ENCODE measurements at places on chromosomes 5 and 9.

DNA sequence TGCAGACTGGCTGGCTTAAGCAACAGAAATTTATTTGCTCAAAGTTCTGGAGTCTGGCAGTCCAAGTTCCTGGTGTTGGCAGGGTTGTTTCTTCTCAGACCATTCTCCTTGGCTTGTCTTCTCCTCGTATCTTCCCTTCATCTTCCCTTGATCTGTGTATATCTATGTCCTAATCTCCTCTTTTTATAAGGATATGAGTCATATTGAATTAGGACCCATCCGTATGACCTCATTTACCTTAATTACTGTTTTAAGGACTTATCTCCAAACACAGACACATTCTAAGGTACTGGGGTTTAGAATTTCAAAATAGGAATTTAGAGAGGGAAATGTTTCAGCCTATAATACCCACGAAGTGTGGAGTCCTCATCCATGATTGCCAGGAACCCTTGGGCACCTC, 13.1 kb upstream of the LPAR1 start:
- DNase-seq = no peak

DNA sequence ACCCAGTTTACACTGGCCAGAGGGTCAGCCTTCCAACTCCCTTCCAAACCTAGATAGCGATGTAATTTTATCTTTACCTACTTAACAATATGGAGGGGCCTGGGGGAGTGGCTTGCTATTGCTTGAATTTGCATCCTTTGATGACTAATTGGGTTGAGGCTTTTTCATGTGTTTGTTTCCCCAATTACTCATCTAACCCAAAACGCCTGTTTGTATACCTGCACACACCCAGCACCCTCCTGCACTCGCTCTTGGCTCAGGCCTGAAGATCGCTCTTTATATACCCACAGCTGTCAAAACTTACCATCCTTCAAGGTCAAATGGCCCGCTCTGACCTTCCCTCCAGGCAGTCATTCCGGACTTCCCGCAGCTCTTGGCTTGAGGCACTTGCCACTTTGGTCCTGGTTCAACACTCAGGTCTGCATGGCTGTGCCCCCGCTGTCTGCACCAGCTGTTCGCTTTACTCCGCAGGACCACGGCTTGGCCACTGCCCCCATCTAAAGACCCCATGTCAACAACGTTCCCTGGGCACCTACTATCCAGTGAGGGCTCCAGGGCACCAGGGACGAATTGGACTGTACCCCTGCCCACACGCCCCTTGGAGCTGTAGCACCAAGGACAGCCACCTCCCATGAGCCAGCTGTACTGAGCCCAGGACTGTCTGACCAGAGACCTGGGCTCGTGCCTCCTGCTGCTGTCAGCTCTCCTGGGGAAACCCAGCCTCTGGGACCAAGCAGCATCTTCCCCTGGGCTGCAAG, 76.1 kb upstream of the ADAMTS2 start:
- no peak for DNase-seq

DNA sequence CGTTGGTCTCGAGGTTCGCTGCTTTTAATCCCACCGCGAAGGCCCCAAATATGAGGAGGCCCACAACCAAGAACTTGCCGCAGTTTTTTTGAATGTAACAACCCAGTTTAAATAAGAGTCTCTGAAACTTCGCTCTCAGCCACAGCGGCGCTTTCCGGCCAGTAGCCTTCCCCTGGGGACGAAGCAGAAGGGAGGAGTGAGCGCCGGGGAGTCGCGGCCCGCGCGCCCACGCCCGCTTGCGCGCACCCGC, 10.4 kb downstream of the PTCH1 start:
- DNase-seq = no peak

- no peak for DNase-seq
Observed at GRCh38 chr9:8653111-8653510, 853.5 kb upstream of the DMAC1 start.

DNA sequence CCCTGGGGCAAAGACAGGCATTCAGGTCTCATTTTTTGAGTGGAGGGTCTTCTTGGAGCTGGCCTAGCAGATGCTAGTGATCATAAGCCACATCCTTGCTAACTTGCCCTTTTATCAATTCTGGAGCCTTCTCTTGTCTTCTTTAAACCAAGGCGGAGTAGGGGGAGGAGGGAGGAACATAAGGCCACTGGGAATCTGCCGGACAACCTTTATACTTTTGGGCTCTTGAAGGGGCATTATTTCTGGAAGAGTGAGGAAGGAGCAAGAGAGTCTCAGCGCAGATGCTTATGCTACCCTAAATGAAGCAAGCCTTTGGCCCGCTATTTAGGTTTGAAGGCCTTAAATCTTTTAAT, 2.0 kb downstream of the TMEFF1 start:
- no peak for DNase-seq

DNA sequence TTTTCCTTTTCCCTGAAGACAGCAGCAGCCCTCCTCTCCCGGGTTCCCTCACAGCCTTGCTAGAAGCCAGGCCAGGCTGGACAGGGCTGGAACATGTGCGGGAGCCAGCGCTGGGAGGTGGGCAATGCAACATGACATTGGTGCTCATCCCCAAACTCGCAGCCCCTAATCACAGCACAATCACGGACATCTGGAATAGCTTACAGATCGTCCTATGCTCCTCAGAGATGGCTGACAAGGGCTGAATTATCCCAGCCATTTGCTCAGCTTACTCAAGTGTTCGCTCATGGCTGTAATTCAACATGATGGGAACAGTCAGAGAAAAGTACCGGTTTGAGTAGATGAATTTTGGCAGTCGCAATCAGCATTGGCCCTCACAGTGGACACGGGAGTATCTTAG, 49.8 kb downstream of the FSTL4 start:
- no peak for DNase-seq

DNA sequence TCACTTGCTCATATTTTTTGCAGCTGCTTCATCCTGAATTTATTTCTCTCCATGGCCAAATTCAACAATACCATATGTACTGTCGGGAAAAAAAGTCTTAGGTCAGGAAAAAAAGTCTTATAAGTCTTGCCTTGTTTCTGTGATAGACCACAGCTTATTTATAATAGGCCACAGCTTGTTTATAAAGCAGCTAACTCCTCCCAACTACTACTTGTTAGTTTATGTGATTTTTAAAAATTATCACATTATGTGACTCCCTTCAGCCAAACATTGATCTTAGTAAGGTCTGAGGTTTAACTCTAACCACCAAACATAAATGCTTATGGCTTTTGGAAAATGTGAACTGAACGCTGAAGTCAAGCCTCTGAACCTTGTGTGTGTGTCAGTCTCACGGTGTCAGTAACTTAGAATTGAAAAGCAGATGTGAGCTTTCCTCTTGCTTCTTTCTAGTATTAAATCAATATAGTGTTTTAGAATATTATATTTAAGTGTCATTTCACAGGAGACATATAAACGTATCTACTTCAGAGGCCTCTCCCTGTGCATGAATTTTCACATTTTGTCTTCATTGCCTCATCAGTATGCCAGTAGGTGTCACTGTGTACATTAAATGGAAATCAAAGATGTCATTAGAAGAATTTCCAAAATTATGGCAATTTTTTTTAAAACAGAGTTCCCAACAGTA, 51.3 kb downstream of the SNX24 start:
- no peak for DNase-seq

GRCh38 chr5:2908086-2908485, 156.6 kb upstream of the IRX2 start:
- no peak for DNase-seq

DNA sequence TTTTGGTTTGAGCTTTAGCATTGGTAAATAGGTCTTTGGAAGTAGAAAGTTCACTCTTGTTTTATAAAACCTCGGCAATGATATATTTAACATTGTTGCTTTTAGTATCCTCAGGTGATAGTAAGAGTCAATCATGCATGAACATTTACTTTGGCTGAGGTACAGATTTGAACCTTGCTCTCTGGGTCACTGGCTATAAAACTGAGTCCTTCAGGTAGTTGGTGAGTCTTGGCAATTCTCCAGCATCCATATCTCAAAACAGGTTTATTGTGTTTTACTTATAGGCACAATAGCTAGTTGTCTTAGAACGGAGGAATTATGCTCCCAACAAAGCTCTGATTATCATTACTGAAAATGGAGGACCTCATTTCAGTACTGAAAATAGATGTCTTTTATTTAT, 75.1 kb downstream of the MAT2B start:
- DNase-seq = no peak

DNA sequence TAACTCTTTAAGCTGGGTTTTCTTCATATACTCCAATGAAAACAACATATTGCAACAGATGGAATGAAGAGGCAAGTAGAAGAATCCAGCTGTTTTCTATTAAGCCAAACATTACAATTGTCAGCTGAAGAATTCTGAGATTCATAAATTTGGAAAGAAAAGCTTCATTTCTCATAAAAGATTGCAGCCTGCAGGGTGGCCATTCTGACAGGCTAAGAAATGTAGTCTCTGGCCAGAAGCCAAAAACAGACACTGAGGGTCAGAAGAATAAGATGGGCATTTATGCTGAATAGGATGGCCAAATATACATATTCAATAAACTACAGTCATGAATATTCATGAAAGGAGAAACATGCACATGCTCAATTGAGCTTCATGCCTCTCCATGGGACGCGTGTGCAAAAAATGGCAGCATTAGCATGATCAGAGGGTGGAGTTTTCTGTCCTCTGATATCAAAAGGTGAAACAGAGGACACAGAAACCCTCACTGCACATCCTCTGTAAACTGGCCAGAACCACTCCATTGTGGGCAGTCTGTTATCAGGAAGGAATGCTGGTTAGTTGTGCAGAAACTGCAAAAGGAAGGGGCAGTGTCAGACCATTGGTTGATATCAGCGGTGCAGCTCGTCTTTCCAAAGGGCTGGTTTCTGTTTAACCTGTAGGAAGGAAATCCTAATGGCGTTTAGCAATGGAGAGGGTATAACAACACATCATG, 50.2 kb downstream of the FXN start:
- no peak for DNase-seq

DNA sequence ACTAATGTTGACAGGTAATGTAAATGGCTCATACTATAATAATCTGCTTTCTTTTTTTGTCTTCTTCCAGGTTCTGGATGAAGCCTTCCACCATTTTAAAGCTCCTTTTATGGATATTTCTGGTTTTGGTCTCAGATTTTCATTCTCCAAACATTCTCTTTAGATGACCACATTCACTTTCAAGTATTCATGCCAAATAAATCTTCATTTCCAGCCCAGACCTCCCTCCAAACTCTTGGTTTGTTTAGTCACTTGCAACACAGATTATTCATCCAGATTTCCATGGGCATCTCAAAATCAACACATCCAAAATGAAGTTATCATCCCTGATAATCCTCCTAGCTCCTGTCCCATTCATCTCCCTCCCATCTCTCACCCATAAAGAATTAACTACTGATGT, 40.3 kb upstream of the SVEP1 start:
- DNase-seq = no peak

- no peak for DNase-seq
Observed at GRCh38 chr5:160198146-160198545, 31.2 kb upstream of the FABP6 start.

DNA sequence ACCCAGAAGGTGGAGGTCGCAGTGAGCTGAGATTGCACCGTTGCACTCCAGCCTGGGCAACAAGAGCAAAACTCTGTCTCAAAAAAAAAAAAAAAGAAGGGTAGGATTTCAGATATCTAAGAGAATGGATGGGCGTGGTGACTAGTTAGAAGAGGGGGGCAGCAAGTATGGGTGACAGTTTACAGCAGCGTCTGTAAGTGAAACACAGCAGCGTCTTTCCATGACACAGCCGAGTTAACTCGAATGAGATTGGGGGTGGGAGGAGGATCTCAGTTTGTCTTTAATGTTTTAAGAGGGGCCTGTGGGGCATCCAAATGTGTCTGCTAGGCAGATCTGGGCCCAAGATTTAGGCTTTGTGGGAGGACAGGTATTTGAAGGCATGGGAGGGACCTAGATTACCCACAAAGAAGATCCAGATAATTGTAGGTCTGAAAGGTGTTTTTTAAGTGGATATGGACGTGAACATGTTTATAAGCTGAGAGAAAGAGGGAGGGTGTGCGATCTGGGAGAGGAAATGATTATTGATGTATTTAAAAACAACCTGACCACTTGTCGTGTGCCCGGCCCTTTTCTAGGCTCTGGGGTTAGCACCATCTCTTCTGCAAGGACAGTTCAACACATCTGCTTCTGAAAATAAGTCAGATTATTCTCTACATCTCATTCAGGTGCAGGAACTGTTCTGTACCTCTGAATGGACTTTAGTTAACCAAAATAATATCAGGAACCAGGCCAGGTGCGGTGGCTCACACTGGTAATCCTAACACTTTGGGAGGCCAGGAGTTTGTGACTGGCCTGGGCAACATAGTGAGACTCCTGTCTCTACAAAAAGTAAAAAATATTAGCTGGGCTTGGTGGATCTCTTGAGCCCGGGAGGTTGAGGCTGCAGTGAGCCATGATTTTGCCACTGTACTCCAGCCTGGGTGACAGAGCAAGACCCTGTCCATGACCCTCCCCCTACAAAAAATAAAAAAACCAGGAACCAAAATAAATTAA, 2.5 kb downstream of the CEP78 start:
- no peak for DNase-seq

DNA sequence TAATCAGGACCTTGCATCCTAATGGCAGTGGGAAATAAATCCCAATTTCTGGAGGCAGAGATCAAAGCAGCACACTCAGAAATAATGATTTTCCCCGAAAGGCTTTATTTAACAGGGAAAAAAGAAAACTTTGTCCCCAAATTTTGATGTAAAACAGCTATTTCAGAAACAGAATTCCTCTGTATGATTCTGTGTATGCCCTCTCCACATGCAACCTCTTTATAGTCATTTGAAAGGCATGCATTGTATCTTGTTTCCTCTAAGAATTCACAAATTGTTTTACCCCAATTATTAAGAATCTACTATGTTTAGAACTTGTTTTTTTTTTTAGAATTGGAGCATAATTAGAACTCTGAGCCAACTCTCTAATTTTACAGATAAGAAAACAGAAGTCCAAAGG, 2.7 kb upstream of the PTAR1 start:
- DNase-seq = no peak

DNA sequence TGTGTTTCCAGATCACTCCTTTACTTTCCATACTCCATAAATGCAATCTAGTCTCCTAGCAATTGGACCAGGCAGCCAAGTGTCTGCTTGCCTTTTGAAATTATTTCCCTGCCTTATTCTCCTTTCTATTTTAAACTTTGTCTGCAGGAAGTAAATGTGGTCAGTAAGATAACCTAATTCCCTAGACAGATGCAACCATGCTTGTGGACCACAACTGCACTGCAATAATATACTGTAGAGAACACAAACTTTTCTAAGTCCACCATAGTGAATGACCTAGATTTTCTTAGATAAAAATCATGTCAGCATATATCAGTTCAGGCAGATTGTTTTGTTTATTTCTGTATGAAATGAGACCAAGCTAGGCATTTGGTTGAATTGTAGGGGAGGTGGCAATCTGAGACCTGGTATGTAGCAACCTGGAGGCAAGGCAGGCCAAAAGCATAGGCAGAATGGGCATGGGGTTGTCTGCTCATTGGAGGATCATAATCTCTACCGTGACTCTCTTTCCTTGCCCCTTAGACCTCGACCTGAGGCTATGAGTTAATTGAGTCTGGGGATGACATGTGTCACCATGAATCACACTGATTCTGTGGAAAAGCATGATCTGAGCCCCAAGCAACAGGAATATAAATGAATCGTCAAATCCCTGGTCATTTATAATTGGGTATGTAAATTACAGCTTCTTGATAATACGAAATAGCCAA, 20.7 kb downstream of the ACTL7B start:
- DNase-seq = no peak

- DNase-seq = no peak
Observed at GRCh38 chr9:114482593-114482992, 22.7 kb downstream of the WHRN start.

All from stimulated activated CD4-positive, alpha-beta T cell treated with anti-CD3 and anti-CD28 coated beads, TNF-alpha, amount 100 ng/mL, for 24 hours (primary cell).